Mesendoderm (in vitro differentiated cells): ENCODE measurements at places on chromosomes 12 and 14.
A peak's percentile ranks its signal among the peaks of the same experiment; 100 is the strongest.

GRCh38 chr12:131348646-131349045 is 362.2 kb upstream of the SFSWAP start:
- peak; percentile 43 for DNase-seq

DNA sequence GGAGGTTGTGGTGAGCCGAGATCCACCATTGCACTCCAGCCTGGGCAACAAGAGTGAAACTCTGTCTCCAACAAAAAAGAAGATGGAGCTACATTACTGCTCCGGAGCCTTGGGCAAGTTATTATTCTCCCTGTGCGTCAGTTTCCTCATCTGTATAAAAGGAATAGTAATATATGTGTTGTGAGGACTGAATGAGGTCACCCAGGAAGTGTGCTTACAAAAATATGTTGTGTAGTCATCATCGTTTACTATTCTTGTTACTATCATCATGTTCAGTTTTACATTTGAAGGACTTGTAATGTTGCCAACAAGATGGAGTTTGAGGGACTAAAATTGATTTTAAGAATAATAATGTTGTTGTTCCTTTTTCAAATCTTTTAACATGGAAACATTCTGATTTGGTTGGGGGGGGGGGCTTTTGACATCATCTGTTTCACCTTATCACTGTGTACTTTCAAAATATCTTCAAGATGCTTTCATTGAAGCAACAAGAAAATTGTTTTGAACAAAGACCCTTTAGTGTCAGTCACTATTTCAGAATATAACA is 156.8 kb downstream of the PDE3A start:
- no peak for DNase-seq

DNA sequence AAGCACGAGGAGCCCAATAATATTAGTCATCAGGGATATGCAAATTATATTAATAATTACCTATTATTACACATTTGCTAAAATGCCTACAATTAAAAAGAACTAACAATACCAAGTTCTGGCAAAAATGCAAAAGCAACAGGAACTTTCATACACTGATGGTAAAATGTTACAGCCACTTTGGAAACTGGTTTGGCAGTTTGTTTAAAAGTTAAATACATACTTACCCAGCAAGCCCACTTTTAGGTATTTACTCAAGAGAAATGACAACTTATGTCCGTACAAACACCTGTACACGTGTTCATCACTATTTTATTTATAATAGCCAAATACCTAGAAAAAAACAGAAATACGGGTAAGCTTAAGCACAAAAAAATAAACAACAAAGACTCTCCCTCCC is 17.0 kb downstream of the WDR89 start:
- DNase-seq, result no peak

GRCh38 chr14:95545515-95546168 is 10.8 kb downstream of the GLRX5 start:
- peak; percentile 44 for DNase-seq

GRCh38 chr14:49972823-49973222 is 79.9 kb downstream of the ARF6 start:
- no peak for DNase-seq

- DNase-seq, result no peak
Measured at GRCh38 chr12:122215771-122216170, 10.1 kb downstream of the DIABLO start.

- DNase-seq, result no peak
Measured at GRCh38 chr12:100375038-100375735, 18.3 kb downstream of the SLC17A8 start.

- peak; percentile 96 for DNase-seq
Measured at GRCh38 chr12:53048780-53049401, 974 bp upstream of the TNS2 start.

- no peak for DNase-seq
Measured at GRCh38 chr12:131923260-131923659, 5.8 kb upstream of the PUS1 start.

DNA sequence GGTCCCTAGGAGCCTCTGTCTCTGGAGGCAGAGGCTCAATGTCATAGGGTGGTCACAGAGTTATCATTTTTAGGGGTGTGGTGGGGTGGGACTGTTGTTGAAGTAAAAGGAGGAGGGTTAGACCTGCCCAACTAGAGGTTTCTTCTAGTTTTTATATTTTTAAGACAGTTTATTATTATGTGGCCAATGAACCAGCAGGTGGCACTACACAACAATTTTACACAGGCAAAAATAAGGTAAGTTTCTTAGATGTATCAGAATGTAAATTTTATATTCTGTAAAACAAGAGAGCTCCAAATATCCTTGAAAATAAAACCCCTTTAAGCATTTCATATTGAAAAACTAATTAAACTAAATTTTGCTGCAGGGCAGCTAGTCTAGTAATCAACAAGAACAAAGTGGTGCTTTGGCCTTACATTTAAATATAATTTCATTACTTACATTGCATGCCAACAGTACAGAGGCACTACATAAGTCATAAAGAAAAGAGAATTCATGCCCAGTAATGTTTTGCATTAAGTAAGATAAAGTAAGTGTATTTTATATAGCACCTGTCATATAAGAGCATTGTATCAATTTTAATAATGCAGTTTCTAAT is 22.2 kb upstream of the OVCH1 start:
- peak; percentile 38 for DNase-seq

DNA sequence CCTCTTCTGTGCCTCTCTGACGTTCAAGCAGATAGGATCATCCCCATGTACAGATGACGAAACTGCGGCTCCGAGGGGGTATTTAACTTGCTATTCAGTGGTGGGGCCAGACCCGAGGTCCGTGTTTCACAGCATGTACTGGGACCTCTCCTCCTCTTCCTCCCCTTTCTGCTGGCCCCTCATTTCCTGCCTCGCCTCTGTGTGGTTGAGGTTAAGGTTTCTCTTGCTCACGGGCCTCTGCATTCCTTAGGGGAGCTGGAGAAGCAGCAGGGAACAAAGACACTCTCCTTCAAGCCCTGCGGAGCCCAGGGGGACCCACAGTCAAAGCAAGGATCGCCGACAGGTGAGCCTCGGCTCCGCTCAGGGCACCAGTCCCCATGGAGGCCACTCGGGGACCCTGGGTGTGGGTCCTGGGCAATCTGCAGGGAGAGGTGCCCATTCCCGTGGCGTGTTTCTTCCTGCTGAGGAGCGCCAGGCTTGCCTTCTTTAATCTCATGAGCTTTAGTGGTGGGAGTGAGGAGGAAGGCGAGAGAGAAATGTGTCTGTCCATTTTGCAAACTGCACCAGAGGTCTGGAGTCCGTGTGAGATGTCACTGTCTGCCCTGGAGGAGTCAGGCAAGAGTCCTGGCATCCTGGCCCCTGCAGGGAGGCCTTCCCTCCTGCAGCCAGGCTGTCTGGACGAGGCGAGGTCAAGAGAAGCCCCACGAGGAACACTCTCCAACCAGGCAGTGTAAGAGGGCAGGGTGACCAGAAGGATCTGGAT is 45.0 kb downstream of the SLC6A12 start:
- peak; percentile 67 for DNase-seq

GRCh38 chr14:86788224-86788623 is 1204.8 kb downstream of the GALC start:
- no peak for DNase-seq

- DNase-seq, result no peak
Measured at GRCh38 chr12:24600996-24601395, 347.9 kb downstream of the BCAT1 start.

- no peak for DNase-seq
Measured at GRCh38 chr12:105733579-105733978, 403.1 kb downstream of the C12orf75 start.

DNA sequence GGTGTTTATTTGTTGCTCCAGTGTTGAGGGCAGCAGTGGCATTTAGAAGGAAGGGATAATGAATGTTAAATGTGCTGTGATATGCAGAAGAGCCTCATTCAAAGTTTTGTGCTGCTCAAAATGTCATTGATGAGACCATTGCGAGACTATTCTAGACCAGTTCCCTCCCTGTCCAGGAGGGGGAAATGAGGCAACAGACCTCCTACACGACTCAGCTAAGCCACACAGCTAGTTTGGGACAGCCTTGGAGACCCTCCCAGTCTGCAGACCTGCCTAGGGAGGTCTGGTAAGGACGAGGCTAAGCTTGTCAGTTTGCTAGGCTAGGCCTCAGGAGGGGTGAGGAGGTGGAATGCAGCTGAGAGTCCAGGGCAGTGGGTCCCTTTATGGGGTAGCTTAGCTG is 116.0 kb downstream of the NRXN3 start:
- peak; percentile 38 for DNase-seq

GRCh38 chr12:84089356-84089755 is 823.2 kb downstream of the SLC6A15 start:
- DNase-seq, result no peak

- DNase-seq, result no peak
Measured at GRCh38 chr12:6775185-6776174, 3.2 kb downstream of the LAG3 start.

DNA sequence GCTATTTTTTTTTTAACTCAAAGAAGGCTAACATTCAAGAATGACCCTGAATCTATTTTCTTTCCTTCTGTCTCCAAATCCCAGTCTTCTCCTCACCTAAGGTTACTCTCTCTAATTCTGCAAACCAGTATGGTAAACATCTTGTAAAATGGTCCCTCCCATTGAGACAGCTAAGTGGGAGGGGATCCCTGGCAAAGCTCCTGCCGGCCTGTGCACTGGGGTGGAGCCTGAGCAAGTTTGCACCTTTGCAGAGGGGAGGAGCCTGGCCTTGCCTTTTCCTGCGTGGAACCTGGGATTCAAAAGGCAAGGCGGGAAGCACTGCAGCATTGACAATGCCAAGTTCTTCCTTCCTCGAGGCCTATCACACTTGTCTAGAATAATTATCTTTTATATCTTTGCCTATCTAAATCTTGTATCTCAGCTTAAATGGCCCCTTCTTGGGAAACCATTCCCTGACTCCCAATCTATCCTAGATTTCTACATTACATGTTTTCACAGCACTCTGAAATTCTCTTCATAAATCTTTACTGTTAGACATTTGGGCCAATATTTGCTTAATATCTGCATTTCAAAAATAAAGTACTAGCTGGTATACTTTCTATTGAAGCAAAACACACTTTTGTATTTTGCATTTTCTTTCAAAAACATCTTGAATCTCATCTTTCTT is 83.0 kb downstream of the EPS8 start:
- DNase-seq, result peak; percentile 45

DNA sequence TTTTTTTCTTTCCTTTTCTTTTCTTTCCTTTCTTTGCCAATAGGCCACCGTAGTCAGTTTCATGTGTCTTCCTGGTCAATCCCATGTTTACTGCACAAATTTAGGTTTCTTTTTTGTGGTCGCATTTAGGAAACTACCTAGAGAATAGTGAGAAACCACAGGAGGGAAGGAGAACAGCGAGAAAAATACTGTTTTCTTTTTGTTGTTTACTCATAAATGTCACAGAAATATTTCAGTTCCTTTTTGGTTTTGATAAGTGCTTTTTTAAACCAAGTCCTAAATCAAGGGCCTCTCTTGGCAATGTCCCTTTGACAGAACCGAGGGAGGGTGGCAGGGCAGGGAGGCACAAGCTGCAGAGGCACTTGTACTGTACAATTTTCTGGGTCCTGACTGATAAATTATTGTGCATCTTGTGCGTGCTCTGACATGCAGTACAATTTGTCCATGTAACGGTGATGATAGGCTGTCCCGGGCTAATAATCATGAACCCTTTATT is 326.1 kb downstream of the CACNA1C start:
- no peak for DNase-seq

GRCh38 chr12:121465921-121466793 is 66.2 kb downstream of the RNF34 start:
- no peak for DNase-seq

GRCh38 chr12:68638721-68639395 is 28.2 kb downstream of the RAP1B start:
- DNase-seq, result peak; percentile 51

DNA sequence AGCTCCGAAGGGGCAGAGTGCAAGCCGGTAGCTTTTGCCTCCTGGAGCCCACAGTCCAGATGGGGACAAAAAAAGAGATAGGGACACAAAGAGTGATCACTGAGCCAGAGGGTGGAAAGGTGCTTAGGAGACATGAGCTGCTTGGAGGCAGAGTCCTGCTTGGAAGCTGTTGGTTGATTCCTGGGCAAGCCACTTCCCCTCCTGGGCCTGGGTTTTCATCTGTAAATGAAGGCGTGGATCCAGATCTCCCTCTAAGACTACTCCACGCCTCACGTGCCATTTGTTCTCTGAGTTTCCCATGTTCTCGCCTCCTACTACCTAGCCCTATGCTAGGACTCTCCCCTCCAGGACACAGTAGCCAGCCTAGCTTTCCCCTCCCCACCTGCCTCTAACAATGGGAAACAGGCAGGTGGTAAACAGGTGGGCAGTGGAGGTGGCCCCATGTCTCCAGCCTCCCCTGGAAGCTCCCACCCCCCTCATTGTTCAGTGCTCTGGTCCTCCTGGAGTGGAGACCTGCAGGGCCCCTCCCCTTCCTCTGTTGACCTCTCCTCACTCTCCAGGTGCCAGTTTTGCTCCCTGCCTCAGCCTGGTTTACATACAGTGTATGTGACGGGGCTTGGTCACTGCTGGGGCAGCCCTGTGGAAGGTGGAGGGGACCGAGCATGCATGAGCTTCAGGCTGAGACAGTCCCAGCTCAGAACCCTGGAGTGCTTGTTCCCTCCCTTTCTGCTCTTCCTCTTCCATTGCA is 3.8 kb downstream of the SERPINA3 start:
- no peak for DNase-seq
